ENCODE measurements at places on chromosomes 1 and 21.

DNA sequence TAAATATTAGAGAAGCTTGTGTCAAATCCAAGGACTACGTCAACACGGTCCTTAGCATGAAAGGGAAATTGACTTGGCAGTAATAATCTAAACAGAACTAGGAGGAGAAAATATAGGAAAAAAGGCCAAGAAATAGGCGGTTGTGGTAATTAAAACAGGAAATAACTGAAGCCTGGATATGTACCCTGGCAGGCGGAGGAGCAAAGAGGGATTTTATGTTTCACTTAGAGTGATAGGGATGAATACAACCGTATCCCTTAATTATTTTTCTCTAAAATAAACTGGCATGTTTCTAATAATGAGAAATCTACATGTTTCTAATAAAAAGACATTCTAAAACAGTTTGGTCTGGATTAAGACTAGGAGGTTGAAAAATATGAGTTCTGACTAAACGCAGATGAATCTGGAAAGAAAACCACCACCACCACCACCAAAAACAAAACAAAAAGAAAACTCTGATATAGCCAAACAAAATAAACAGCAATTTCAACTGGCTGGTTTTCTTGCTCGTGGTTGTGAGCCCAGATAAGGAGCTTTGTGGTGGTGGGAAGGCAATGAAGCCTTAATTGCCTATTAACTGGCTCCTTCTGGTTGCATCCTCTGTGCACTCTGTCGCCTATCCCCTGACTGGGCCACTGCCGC lies 334.2 kb upstream of the SNX7 start:
- no peak for DNase-seq

- DNase-seq, result no peak
Observed at GRCh38 chr21:29857150-29857549, 82.6 kb downstream of the GRIK1 start.

DNA sequence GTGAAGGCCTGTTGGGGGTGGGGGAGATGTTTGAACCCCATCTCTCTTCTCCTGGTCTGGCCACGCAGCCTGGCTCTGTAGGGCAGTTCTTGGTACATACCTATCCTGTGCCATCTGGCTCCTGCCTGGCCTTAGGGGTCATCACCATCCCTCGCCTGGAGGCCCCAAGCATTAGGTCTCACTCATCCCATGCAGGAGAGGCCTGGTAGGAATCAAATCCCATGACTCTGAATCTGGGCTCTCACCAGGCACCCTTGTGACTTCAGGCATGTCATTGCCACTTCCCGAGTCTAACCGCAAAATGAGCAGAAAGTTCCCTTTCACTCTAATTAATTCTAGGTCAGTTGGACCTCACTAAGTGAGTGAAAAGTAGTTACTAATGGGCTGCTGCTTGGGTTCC lies 37.2 kb downstream of the ETNK2 start:
- no peak for DNase-seq

- no peak for DNase-seq
Observed at GRCh38 chr1:215793180-215793579, 226.1 kb downstream of the KCTD3 start.

DNA sequence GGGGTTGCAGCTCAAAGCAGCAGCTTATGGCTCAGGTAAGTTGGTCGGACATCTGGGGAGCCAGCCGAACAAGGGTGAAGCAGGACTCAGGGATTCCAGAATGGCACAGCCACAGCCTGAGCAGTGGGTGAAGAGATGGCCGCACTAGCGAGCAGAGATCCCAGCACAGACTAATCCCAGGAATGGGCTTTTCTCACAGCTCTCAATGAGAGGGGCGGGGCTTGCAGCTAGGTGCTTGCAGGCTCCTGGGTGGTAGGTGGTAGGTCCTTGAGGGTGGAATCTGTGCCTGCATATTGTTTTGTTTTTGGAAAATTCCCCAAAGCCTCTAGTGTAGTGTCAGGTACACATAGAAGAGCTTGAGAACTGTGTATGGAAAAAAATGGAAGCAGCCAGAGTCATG lies 9.0 kb downstream of the KIAA0040 start:
- DNase-seq, result no peak

DNA sequence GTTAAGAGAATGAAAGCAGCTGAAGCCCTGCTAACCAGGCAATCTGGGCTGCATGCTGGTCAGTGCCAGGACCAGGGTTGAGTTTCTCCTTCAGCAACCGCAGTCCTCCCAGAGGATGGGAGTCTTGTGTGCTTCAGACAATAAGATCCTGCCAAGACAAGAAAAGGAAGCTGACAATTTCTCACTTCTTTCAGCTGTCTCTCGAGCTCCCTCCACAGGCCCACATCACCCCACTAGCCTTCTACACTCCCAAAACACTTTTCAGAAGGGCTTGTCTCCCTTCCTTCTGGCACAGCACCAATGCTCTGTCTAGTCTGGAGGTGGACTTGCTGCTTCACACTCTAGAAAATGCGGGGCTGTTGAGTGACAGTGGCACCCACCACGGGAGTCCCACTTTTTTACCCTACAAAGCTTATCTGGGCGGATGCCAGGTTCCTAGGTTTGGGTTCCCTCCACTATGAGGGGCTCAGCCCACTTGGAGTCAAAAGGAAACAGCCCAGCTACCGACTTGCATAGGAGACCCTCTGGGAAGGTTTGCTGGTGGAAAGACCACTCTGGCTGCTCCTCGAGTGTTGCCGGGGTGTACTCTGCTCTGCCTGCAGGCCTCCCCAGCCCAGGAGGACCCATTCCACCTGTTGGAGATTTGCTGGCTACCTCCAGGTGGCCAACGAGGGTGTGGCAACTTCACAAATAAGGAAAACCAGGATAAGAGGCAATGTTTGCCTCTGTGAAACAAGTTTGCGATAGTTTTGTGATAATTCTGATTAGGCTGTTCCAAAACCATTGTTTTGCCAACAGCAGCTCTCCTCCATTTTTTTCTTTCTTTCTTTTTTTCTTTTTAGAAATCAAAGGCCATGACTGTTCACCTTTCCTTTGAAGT lies 68.9 kb downstream of the TENT5C start:
- DNase-seq, result no peak

- no peak for DNase-seq
Observed at GRCh38 chr1:221286399-221286798, 407.2 kb downstream of the HLX start.

- DNase-seq, result no peak
Observed at GRCh38 chr1:153288634-153289275, 24.0 kb downstream of the PGLYRP3 start.

DNA sequence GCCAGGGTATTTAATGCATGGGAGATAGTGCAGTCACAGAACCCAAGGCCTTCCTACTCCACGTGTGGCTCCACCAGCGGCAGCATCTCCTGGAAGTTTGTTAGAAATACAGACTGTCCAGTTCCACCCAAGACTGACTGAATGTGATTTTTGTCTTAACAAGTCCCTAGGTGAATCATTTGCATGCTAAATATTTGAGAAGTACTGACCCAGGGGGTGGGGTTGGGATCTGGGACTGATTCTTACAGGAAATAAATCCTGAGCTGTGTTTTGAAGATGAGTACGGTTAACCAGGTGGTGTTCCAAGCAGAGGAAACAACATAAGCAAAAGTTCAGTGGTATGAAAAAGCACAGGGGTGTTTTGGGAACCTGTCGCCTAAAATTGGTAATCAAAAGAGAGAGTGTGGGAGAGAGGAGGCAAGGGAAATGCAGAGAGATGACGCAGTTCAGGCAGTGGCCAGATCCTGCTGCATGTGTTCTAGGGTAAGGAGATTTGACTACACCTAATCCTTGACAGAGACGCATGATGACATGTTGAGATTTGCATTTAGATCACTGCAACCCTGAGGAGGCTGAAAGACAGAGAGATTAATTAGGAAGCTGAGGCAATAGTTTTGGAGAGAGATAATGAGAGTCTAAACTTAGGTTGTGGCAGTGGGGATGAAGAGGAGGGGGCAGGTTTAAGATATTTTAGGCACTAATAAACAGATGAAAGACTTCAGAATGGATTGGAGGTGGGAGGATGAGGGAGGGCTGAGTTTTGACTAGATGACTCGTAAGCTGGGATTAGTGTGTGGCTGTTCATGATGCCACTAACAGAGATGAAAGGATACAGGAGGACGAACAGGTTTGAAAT lies 3.7 kb upstream of the ZNF326 start:
- no peak for DNase-seq

GRCh38 chr1:3899754-3900149 lies 320 bp downstream of the C1orf174 start:
- no peak for DNase-seq

- DNase-seq, result no peak
Observed at GRCh38 chr1:174225499-174226204, 66.3 kb downstream of the RABGAP1L start.

- DNase-seq, result no peak
Observed at GRCh38 chr1:62299426-62300200, 19.6 kb downstream of the KANK4 start.

DNA sequence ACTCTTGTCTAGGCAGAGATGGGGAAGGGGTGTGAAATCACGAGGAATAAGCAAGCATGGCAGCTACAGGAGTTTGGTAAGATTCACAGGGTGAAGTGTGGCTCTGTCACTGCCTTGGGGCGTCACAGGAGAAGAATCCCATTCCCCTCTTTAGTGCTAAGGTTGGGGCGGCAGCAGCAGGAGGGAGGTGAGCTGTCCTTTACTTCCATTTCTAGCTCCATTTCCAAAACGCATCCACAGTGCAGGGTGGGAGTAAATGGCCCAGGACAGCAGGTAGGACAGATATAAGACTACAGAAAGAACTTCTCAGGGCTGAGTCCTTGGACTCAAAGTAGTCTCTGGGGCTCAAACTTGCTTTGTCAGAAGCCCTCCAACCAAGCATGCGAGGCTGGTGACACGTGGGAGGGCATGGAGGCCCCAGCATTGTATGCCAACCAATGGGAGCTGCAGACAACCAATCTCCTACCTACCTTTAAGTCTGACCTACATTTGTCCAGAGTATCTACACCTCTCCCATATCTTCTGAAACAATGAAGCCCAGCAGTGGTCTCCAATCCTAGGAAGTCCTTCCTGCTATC lies 8.5 kb downstream of the MEF2D start:
- no peak for DNase-seq

- DNase-seq, result no peak
Observed at GRCh38 chr1:192936313-192937018, 122.7 kb downstream of the UCHL5 start.

DNA sequence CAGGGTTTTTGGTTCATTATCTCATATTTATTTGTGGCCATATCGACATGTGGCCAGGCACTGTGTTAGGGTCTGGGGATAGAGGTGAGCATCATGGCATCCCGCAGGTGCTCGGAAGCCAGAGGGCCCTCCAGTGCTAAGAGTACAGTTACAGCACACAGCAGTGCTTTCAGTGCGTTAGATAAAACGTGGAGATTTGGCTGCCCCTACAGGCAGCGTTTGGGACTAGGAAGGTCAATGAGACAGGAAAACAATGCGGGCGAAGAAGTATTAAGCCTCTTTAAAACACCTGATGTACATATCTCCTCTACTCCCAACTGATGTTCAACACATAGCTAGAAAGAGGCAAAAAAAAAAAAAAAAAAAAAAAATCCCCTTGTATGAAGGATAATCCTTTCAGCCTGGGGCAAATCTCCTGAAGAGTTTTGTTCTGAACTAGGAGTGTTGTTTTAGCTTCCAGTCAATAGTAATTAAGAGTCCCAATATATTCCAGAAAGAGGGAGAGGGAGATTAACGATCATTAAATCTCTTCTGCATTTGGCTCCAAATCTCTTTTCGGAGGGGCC lies 80.1 kb downstream of the CAPZB start:
- DNase-seq, result no peak

DNA sequence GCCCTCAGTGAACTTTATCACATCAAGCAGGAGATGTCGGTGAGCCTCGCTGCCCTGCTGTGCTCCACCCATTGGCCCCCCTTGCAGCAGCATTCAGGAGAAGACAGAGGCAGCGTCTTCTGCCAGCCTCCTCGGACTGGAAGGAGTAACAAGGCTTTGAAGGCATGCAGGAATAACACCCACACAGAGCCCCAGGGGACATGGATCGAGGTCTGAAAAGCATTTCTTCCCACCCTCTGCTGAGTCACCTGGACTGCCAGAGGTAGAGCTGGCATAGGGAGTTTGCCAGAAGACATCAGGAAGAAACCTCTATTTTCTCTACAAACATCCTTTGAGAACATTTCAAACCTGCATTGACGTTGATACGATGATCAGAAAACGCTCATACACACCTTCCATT lies 42.9 kb downstream of the COL18A1 start:
- no peak for DNase-seq

- DNase-seq, result no peak
Observed at GRCh38 chr1:208256556-208256955, 12.4 kb upstream of the PLXNA2 start.

GRCh38 chr1:239944666-239945065 lies 147.0 kb upstream of the FMN2 start:
- no peak for DNase-seq

GRCh38 chr1:177909416-177909815 lies 60.4 kb downstream of the SEC16B start:
- DNase-seq, result no peak

DNA sequence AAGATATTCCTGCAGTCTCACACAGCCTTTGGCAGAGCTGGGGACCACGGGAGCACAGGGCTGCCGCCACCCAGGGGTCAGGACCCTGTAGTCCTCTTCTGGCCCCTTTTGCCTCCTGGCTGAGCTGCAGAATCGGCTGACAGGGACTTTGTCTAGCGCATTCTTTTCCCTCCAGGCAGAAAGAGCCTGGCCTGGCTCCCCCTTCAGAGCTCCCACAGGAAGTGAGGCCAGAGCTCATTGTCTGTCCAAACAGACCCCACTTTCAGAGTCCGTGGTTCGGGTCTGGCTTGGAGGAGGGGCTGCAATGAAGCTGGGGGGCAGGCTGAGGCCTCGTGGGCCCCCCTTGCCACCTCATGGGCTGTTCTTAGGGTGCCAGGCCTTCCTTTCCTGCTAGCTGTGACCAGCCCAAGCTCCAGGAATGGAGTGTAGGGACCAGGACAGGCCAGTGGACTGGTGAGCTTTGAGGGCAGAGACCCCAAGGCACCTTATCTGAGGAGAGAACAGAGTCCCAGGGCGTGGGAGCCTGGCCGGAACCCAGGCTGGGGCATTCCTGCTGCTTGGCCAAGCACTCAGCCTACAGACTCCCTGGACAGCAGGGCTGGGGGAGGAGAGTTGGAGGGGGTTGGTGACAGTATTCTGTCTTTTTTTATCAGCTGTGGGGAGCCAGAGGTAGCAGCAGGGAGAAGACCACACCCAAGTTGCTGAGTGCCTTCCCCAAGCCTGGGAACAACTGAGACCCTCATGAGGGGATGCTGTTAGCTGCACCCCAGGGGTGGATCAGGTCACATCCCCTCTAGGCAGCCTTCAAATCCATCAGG lies 4.7 kb downstream of the CELSR2 start:
- DNase-seq, result no peak

- no peak for DNase-seq
Observed at GRCh38 chr21:39384674-39385298, 35.9 kb upstream of the HMGN1 start.

GRCh38 chr1:209937996-209938959 lies at the start of gene SYT14:
Gene SYT14, plus strand, starts transcription at chr1:209938217. Its CDS starts 48 bp downstream, at chr1:209938265.
- DNase-seq, result no peak

GRCh38 chr1:23369335-23370013 lies at the start of gene ZNF436:
Gene ZNF436, minus strand, starts transcription at chr1:23369836. Its CDS starts 1,831 bp downstream, at chr1:23368005.
- peak; percentile 8 for DNase-seq

Measured in activated gamma-delta T cell treated with anti-CD3 and anti-CD28 coated beads, Interleukin-2, amount 50 U/mL, for 16 hours (primary cell).